Fibroblast of skin of right biceps (primary cell): ENCODE measurements at places on chromosomes 6 and 20.

DNA sequence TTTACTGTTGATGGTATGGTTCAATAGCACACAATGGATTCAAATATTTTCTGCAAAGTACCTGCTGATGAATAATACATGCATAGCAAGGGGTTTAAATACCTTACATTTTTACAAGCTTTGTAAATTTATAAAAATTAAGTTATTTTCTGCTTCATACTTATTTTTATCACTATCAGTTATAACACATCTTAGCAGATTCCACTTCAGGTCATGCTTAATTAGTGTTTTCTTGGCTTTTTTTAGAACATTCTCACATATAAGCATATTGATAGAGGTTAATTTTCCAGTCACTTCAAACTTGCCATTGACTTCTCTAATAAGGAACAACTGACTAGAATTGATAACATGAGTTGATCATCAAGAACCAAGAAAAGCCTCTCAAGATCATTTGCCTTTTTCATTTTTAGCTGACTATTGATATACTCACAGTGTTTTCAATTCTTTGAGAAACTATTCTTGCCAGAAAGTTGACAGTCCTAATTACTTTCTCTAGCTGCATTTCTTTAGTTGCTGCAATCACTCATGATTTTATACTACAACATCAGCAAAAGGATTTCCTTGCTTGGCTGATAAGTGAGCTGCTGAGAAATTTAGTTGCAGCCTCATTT is 25.8 kb downstream of the PTCHD4 start:
- no peak for DNase-seq

DNA sequence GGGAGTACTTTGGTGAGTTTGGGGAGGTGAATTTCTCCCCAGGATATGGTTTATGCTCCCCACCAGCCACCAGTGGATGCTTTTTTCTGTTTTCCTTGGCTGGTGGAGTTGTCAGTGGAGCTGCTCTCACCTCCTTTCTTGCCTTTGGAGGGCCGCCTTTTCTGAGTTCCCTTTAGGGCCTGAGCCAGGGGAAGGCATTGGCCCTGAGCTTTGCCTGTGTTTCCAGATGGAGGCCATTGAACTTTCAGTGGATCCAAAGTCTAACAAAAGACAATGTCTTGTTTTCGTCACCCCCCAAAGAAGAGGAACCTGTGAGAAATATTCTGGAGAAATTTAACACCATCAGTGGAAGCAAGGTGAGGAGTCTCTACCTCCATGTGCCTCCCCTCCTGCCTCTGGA is 4.4 kb upstream of the TMEM14A start:
- DNase-seq = no peak

DNA sequence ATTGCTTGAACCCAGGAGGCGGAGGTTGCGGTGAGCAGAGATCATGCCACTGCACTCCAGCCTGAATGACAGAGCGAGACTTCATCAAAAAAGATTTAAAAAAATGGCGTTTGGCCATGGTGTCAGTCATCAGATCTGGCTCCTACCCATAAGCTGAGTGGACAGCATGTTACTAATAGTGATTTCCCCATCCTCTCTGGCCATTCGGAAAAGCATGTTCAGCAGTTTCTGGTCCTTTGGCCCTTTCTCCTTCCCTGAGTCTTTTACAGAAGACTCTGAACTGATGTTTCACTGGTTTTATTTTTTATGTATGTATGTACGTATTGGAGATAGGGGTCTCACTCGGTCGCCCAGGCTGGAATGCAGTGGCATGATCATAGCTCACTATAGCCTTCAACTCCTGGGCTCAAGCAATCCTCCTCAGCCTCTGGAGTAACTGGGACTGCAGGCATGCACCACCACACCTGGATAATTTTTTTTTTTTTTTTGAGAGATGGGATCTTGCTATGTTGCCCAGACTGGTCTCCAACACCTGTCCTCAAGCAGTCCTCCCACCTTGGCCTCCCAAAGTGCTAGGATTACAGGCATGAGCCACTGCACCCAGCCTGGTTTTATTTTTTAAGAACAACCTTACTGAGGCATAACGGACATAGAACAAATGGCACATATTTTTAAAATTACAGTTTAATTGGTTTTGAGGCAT is 84.2 kb upstream of the CNKSR3 start:
- no peak for DNase-seq

GRCh38 chr20:11120431-11120830 is 446.6 kb upstream of the JAG1 start:
- DNase-seq = peak; percentile 77

GRCh38 chr6:490251-491037 is 98.9 kb downstream of the IRF4 start:
- DNase-seq = no peak

DNA sequence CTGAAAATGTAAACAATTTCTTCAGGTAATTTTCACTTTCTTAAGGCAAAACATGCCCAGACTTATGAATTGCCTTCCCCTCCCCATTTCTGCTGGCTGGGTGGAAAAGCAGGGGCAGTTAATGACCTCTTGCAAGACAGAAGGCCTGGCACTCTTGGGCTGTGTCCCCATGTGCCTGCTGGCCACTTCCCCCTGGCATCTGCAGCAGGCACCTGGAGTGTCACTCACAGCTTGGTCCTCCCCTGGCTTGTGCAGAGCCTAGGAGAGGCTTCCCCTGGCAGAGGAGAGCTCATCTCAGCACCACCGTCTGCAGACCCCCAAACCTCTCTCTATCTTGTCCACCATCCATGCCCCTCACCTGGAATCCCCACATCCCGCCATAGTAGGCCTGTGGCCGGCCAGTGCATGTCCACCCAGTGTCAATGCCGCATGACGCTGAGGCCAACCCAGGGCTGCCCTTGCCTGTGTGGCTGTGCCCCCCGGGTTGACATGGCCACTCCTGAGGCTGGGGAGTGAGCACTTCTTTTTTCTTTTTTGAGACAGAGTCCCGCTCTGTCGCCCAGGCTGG is 83.5 kb upstream of the SLC22A23 start:
- DNase-seq = no peak

DNA sequence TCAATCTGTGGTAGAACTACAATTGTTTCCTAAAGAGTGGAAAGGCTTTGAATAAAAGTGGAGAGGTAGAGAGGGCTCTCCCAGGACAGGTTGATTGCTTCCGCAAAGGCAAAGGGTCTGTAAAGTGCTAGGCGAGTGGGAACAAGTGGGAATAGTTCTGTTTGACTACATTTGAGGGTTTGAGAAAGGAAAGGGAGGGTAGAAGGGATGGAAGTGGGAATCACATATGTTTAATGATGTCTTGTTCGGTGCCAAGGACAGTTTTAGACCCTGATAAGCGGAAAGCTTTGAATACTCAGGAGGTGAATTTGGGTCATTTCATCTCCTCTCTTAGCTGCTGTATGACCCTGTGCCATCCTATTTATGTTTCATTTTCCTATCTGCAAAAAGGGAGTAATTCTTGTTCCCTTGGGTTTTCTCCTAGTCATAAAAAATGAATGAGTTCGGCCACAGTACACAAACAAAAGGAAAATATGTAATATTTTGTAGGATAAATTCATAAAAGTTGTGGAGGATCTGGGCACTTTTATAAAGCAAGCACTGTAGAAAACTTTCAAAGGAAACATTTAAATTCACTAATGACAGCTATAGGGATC is 1.7 kb upstream of the PIM1 start:
- no peak for DNase-seq

DNA sequence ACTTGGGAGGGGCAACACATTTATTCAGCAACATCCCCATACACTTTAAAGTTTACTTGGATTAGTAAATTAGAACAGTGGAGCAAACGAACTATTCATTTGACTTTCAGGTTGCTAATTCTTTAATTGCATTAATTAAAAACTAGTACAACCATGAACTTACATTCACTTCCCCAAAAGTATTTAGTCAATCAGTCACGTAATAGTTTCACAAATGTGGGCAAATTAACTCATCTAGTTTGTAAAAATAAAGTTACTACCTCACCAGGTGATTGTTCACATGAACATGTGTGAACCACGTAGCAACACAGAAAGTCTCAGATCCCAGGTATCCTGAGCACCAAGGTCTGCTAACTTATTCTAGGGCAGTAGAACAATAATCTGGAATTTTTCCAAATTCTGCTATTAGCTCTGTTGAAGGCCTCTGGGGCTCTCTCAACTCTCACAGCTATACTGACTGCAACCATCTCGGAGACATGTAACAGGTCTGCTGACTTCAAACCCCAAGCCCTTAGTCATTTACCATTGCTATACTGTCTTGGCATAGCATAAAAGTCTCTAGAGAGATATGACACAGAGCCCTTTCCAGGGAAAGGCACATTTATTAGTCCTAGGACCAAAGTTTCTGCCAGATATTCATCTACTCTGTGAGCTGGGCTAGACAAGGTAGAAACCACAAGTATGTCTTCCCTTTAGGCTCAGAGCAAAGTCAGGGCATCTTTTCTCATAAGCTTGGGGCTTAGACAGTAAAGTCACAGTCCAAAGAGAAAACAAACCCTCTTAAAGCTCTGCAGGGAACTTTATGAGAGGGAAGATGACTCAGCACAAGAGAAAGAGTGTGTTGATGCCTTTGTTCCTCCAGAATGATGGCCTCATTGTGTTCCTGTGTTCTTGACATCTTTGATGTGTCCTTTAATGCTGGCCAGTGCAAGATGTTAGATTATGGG is 50.9 kb upstream of the CCDC28A start:
- peak; percentile 86 for DNase-seq

GRCh38 chr20:35055445-35056276 is 36.9 kb downstream of the TRPC4AP start:
- peak; percentile 47 for DNase-seq

DNA sequence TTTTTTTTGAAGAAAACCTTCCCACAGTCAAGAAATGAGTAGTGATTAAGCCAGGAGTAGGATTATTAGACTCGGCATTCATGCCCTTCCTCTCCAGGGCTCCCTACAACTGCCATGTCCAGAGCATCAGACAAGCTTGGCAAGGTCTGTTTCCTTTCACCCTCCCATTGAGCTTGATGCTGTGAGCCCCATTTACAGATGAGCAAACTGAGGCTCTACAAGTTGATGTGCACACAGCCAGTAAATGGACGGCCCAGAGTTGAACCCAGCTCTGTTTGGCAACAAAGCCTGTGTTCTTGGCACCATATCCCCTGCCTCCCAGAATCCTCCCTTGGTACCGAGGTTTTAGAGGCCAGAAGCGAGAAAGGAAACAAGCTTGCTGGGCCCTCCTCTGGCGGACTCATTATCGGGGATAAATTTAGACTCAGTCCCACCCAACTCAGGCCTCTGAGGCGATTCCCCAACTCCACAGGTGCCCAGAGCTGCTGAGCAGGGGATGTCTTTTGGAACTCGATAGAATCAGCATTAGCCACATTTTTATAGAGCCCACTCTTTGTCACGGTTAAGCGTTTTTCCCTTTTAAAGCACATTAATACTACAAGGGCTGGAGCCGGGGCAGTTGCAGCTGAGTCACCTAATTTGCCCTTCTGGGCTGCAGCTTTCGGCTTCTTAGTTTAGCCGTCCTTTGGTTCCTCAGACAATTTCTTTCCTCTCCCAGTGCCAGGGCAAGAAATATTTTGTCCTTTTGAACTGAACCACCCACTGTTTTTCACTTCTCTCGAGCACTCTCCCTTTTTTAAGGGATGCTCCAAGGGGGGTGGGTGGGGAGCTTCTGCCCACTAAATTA is 23.0 kb upstream of the NFATC2 start:
- peak; percentile 56 for DNase-seq

DNA sequence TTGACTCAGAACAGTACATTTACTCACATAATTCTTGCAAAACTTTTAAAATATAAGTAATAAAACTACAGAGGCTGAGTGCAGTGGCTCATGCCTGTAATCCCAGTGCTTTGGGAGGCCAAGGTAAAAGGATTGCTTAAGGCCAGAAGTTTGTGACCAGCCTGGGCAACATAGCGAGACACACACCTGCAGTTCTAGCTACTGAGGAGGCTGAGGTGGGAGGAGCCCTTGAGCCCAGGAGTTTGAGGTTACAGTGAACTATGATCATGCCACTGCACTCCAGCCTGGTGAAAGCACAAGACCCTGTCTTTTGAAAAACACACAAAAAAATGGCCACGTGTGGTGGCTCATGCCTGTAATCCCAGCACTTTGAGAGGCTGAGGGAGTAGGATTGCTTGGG is 21.8 kb upstream of the MYO6 start:
- no peak for DNase-seq

- no peak for DNase-seq
These were observed 67.9 kb downstream of the GMPR start for GRCh38 chr6:16306334-16306733.

- DNase-seq = no peak
These were observed 621.0 kb downstream of the PKHD1 start for GRCh38 chr6:51466427-51466826.

DNA sequence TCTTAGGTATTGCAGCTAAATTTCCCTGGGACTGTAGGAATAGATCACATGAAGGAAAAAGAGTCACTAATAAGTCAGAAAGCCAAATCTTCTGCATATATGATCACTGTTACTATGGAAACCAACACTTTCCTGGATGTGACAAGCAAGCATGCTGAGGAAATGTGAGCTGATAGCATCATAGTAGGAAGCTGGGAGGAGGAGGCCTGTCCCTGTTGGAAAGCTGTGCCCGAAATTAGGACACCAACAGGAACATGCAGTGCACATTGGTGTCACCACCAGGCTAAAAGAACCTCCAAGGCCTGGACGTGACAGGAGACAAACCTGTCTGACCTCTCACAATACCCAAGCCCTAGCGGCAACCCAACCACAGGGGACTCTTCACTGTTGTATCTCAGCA is 181.9 kb upstream of the PCSK2 start:
- no peak for DNase-seq

DNA sequence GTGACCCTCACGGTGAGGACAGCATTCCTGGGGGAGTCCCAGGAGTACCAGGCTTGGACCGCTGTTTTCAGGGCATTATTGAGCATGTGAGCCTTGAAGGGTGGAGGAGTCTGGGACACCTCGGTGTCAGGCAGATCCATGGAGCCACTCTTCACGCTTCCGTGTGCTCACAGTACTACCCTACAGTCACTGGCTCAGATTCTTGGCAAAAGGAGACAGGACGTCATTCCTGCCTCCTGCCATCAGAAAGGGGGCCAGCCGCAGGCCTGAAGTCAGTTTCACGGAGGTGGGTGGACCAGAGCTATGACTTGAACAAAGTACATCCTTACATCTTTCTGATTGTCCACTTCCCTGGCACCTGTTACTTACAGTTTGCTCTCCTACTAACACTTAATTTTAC is 88.9 kb upstream of the CD83 start:
- DNase-seq = no peak

DNA sequence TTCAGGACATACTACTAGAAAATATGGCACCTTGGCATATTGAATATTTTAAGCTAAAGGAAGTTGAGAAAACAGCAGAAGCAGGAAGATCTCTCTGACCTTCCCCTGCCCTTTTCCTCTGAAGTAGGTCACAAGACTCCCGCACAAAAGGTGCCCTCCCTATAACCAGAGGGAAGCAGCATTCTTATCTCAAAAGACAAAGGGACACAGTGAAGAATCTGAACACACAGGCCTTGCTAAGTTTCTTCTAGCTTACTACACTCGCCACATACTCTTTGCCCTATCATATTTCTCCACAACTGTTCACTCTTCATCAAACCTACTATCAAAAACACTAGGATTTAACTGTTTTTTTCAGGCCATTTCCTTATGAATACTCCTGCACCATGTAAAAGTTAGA is 151.2 kb downstream of the ELOVL4 start:
- DNase-seq = no peak
